PC-9 (cell line): ENCODE measurements at places on chromosomes 5 and 9.

DNA sequence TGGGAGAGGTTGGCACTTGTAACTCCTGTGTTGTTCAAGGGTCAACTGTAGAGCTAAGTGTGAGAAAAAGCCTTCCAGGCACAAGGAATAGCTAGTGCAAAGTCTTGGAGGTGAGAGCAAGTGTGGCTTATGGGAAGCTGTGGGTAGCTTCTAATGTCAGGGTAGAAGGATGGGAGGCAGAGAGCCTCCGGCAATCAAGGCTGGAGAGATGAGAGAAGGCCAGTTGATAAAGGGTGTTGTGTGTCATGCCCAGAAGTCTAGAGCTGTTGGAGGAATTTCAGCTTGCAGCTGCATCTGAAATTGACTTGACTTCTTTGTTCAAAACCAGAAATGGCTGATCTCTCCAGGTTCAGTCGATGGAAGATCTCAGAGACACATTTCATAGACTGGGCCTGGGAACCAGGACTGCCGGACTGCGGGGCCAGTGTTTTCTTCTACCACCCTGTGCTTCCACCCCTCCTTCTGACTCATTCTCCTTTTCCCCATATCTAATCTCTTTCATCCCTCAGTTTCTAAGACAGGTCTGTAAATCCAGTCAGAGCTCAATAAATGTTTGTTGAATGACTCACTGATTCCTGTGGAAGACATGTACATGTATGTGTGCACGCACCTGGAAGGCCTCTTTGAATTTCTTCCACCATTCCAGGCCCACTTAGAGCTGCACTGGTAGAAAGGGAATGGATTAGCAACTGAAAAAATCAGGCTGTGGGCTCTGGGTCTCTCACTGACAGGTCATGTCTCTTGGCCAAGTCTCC, 67.8 kb upstream of the KLF4 start:
- H3K4me1 ChIP-seq = peaks cover 14% of the 10 kb centered on the region
- H3K4me3 ChIP-seq = no peak overlapping the region
- peak overlapping the region; percentile 30; the same call in 1 of the 2 replicates for H3K27ac ChIP-seq

DNA sequence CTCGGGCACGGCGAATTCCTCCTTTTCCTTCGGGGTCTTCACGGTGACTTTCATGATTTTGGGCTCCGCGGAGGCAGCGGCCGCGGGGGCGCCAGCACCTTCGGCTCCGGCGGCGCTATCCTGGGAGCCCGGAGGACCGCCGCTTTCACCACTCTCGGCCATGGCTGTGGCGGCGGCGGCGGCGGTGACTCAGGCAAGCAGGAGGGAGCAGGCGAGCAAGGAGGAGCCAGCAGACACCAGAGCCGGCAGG, 315 bp downstream of the UBQLN1 start:
- 0 out of 2 replicates have a peak, but pooled peaks cover 6% of the 10 kb centered on the region for H3K36me3 ChIP-seq
- peak overlapping the region; percentile 93 for H3K4me3 ChIP-seq
- peaks cover 15% of the 10 kb centered on the region for H3K4me1 ChIP-seq

DNA sequence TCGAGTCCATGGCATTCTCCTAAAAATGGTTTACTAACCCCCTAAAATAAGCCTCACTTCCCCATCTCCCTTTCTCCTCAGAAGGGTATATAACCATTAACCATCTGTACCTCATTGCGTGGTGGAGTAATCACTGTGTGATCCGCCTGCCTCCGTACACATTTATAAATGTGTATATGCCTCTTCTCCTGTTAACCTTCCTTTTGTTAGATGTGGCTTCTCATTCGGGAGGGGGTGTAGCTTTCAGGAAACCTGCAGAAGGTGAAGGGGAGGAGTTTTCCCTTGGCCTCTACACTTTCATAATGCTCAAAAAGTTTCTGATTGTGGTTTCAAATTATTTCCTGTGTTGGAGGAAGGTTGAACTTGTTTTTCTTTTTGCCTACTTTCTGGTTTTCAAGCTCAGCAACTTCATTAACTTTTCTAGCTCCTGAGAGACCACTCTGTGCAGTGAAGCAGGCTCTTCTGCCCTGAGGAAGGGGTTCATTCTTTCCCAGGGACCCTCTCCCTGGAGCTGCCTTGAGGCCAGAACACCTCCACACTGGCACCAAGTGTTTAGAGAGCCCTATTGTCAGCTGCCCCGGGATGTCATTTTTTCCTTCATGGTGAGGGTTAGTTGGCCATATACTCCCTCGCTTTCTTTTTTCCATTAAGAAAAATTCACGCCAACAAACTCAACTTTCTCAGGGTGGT, 46.9 kb downstream of the RASGRF2 start:
- H3K27me3 ChIP-seq = no peaks in the 10 kb centered on the region
- DNase-seq = no peak
- no peaks in the 10 kb centered on the region for H3K36me3 ChIP-seq

- H3K4me1 ChIP-seq = no peaks in the 10 kb centered on the region
- H3K27me3 ChIP-seq = no peaks in the 10 kb centered on the region
- no peak for DNase-seq
- no peak overlapping the region for H3K27ac ChIP-seq
- no peaks in the 10 kb centered on the region for H3K36me3 ChIP-seq
Observed at GRCh38 chr9:93622691-93623090, 46.3 kb downstream of the PHF2 start.

DNA sequence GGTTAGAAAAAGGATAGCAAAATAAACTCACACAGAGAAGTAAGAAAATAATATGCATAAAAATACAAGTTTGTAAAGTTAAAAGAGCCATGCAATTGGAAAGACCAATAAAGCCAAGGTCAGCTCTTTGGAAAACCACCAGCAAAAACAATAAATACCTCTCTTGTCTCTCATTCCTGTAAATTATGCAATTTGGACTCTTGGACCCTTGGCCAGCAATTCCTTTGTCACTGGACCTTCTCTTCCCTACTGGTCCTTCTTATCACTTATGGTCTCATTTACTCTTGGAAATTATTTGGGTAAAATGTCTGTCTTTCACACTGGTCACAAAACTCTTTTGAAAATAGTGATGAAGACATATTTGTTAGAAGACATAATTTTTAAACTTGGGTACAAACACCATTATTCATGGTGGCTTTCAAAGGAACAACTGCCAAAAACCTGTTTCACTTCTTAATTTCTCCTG, 379.5 kb downstream of the TMEM232 start:
- H3K36me3 ChIP-seq = no peaks in the 10 kb centered on the region
- no peaks in the 10 kb centered on the region for H3K4me1 ChIP-seq
- no peak for DNase-seq
- no peaks in the 10 kb centered on the region for H3K27me3 ChIP-seq

DNA sequence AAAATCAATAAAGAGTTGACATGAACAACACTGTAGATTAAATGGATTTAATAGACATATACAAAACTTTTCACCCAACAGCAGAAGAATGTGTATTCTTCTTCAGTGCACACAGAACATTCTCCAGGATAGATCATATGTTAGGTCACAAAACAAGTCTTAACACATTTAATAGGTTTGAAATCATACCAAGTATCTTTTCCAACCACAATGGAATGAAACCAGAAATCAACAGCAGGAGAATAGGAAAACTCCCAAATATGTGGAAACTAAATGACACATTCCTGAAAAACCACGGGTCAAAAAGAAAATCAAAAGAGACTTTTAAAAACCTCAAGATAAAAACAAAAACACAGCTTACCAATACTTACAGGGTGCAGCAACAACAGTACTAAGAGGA, 790.1 kb upstream of the ZNF608 start:
- H3K36me3 ChIP-seq = no peaks in the 10 kb centered on the region
- no peaks in the 10 kb centered on the region for H3K4me1 ChIP-seq
- no peak overlapping the region for H3K27ac ChIP-seq
- no peak overlapping the region for H3K4me3 ChIP-seq

- peaks cover 20% of the 10 kb centered on the region for H3K27me3 ChIP-seq
- no peak for DNase-seq
- H3K36me3 ChIP-seq = no peaks in the 10 kb centered on the region
- no peak overlapping the region for H3K4me3 ChIP-seq
- no peaks in the 10 kb centered on the region for H3K4me1 ChIP-seq
Observed at GRCh38 chr5:178674334-178674733, 47.5 kb upstream of the CLK4 start.

DNA sequence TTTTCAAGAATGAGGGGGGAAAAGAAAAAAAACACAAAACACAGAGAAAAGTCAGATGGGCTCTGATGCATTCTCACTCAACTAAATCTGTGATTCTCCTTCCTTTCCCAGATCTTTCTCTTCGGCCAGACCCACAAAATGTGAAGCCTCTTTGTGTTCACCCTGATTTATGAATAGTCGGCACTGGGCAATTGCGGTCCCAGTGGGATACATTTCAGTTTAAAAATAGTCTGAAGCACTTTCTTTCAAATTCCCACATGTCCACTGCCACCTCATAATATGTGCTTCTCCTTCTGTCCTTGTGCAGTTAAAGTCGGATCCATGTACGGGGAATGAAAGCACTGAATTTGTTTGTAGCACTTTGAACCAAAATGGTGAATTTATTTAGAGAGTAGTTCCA, 995.4 kb upstream of the WWC1 start:
- peak overlapping the region; percentile 98 for H3K27ac ChIP-seq
- peaks cover 37% of the 10 kb centered on the region for H3K4me1 ChIP-seq
- no peak overlapping the region for H3K4me3 ChIP-seq
- no peaks in the 10 kb centered on the region for H3K27me3 ChIP-seq

DNA sequence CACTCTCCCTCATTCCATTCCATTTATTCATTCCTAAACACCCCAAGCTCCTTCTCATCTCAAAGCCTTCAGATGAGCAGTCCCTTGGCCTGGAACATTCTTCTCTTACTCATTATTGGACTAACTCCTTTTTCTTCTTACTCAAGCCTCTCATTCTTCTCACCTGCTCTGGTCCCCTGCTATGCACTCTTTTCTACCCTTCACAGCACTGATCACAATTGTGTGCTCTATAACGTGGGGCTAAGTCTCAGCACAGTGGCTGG, 212.4 kb downstream of the MAPKAP1 start:
- peaks cover 22% of the 10 kb centered on the region for H3K4me1 ChIP-seq
- H3K36me3 ChIP-seq = no peaks in the 10 kb centered on the region
- DNase-seq = no peak
- no peak overlapping the region for H3K4me3 ChIP-seq

DNA sequence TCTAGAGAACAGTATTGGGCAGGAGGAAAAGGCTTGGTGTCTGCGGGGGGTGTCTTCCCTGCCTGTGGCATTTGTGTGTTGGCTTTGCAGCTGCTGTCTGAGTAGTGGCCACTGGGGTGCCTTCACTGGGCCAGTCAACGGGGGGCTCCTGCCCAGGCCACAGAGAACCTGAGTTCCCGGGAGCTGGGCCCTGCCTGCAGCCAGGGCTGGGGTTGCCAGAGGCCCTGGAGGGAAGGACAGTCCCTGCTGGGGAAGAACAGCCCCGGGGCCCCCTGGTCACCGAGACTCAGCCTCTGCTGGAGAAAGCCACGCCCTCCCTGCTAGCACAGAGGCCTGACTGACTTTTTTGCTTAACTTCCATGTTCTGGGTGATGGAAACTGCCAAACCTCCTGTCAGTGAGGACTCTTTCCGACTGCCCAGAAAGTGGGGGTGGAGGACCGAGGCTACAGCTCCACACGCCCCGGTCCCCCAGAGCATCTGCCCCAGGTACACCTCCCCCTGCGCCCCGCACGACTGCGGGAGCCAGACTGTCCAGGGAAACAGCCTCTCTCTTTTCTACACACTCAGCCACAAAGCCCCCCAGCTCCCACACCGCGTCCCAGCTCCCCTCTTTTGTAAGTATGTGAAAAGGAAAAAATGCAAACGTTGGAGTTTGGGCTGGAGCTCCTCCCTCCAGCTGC, 133.4 kb downstream of the DAB2IP start:
- no peaks in the 10 kb centered on the region; the same call in 1 of the 2 replicates for H3K36me3 ChIP-seq
- H3K4me3 ChIP-seq = no peak overlapping the region
- H3K4me1 ChIP-seq = no peaks in the 10 kb centered on the region
- H3K27ac ChIP-seq = no peak overlapping the region

- no peaks in the 10 kb centered on the region; the same call in 1 of the 2 replicates for H3K36me3 ChIP-seq
- peaks cover 30% of the 10 kb centered on the region for H3K4me1 ChIP-seq
- no peaks in the 10 kb centered on the region for H3K27me3 ChIP-seq
- H3K4me3 ChIP-seq = no peak overlapping the region
- DNase-seq = peak; percentile 98
Observed at GRCh38 chr9:96884443-96884842, 30.1 kb upstream of the ZNF782 start.

DNA sequence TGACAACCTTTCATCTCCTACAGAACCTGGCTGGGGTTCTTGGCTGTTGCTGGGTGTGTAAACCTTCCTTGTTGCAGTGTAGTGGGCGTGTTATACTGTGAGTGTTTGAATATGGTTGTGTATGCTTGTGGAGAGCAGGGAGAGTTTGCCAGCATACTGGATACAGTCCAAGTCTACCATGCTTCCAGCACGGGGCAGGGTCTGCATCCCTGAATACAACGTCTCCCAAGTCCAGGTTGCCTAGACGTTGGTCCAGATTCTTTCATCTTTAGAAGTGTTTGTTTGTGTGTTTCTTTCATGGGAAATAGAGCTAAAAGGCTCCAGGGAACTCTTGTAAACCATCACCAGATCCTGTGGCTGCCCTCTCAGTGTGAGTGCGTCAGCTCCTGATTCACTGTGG, 46.4 kb downstream of the SYK start:
- no peak overlapping the region for H3K4me3 ChIP-seq
- H3K27me3 ChIP-seq = no peaks in the 10 kb centered on the region
- H3K36me3 ChIP-seq = peaks cover 5% of the 10 kb centered on the region; the same call in 1 of the 2 replicates
- H3K4me1 ChIP-seq = no peaks in the 10 kb centered on the region
- no peak overlapping the region for H3K27ac ChIP-seq

DNA sequence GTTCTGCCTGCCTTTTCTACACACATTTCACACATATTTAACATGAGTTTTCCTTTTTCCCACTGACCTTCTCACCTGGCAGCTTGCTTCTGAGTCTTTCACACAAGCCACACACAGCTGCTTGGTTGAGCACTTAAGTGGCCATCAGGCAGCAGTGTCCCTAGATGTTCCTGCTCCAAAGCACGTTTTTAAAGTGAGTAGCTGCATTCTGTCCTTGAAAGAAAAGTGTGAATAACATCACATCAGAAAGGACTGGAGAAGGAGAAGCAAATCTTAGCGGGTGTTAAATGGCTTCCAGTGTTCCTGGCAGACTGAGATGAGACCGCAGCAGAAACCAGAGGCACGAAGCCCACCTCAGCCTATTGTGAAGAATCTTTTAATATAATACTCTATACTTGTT, 209.2 kb upstream of the IRX4 start:
- no peak for DNase-seq
- H3K4me3 ChIP-seq = no peak overlapping the region

GRCh38 chr5:110956280-110956912, 115.1 kb upstream of the TSLP start:
- H3K27ac ChIP-seq = no peak overlapping the region
- no peaks in the 10 kb centered on the region for H3K27me3 ChIP-seq
- no peak for DNase-seq
- H3K4me1 ChIP-seq = peaks cover 23% of the 10 kb centered on the region
- H3K36me3 ChIP-seq = no peaks in the 10 kb centered on the region

DNA sequence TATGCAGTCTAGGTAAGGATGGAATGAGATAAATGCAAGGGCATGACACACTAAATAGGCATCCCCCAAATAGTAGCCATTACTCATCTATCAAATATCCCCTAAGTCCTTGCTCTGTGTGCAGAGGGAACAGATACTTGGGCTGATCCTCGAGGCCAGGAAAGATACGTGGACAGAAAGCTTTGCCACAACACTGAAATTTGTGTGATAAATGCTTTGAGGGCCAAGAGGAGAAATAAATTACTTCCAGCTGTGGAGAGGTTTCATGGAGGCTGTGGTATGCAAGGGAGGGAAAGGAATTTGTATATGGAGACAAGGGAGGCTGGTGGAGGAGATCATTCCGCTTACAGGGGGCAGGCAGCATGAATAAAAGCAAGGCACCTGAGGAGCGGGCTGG, 18.5 kb downstream of the ATOX1 start:
- peaks cover 29% of the 10 kb centered on the region for H3K4me1 ChIP-seq
- no peaks in the 10 kb centered on the region for H3K27me3 ChIP-seq
- DNase-seq = no peak
- no peak overlapping the region for H3K27ac ChIP-seq
- H3K36me3 ChIP-seq = peaks cover 23% of the 10 kb centered on the region; the same call in 1 of the 2 replicates
- no peak overlapping the region for H3K4me3 ChIP-seq
